Uterus (tissue), 4 donors: ENCODE measurements at places on chromosomes 13 and 19. TPM values are rescaled to one million over a fixed set of nuclear protein-coding genes. Genes with fewer than 3 reads are reported as not detected.

Gene NFIX
- total RNA-seq, result 31.5 TPM

Gene PSG2
- total RNA-seq, result not detected

Gene TEX26
- not detected for total RNA-seq

Gene ACP7
- total RNA-seq, result 0.55 TPM

Gene CEACAM8
- 0.14 TPM for total RNA-seq

Gene TJP3
- 0.37 TPM for total RNA-seq

DNA sequence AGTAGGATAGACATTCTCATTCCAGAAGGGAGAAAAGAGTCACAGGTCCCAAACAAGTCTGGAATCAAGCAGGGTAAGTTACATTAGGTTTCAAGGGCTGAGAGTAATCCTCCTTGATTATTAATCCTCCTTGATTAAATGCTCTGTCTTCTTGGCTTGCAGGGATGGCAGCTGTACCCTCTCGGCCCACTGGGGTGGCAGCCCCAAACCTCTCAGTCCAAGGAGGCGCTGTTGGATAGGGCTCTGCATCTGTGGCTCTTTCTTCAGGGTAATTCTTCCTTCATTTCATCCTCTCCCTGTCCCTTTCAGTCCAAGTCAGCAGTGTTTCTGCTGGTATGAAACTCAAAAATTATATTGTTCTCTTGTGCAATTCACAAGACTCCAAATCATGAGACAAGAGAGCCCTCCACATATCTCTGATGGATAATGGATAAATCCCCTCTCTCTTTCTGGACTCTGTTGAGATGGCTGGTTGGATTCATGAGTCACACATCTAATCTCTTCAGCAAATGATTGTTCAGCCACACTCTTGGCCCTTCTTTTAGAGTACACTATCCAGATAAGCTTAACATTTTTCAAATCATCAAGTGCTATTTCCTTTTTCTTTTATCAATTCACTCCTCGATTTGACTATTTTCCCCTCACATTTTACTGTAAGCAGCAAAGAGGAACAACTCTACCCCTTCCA is 323.7 kb upstream of the HTR2A start:
- no peak for DNase-seq

DNA sequence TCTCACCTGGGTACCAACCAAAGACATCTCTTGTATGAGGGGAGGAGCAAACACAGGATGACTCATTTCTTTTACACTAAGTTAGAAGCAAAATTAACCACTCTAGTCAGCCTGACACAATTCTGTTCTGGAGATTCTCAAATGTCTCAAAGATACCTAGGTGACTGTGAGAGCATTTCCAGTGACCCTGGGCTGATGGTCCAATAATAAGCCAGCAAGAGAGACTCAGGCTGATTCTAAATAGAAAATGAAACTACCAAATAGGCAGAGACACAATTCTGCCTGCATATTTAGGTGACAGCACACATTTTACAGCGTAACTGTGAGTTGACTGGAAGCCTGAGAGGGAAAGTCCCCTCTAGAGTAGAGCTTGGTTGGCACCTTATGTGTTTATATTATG is 16.3 kb downstream of the ZNF91 start:
- no peak for DNase-seq

GRCh38 chr13:100409132-100409531 is 179.5 kb downstream of the GGACT start:
- DNase-seq, result no peak

- DNase-seq, result no peak
These were observed 270.2 kb downstream of the DNAJC15 start for GRCh38 chr13:43293561-43293960.

- no peak for DNase-seq
These were observed 771.6 kb downstream of the EFNB2 start for GRCh38 chr13:105763851-105764250.

- no peak for DNase-seq
These were observed 122.3 kb upstream of the GPC6 start for GRCh38 chr13:93104270-93104669.

DNA sequence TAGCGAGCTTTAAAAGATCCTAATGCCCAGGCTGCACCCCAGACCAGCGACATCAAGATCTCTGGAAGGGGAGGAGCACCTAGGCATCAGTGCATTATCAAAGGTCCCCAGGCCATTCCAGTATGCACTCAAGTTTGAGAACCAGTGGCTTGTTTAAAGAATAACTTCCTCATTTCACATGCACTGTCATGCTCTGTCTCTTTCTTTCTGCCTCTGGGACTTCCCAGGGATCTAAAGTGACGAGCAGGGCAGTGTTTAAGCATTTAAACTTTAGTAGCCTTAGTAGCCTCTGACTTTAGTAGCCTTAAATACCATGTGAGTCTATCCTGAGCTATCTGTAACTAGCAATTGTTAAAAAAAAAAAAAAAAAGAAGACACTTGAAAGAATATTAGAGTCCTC is 8.9 kb upstream of the FARP1 start:
- no peak for DNase-seq

DNA sequence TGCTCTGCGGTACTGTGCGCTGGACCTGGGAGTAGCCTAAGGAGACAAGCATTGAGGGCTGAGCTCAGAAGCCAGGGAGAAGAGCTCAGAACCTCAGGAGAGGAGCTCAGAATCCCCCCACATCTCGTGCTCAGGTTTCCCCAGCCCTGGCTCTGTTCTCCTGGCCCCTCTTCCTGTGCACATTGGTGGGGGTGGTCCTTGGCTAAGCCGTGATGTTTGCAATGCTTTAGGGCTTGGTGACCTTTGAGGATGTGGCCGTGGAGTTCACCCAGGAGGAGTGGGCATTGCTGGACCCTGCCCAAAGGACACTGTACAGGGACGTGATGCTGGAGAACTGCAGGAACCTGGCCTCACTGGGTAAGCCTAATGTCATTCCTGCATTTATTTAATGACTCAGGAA is 6.6 kb downstream of the ZNF557 start:
- no peak for DNase-seq

- DNase-seq, result no peak
These were observed 368.5 kb upstream of the ZNF507 start for GRCh38 chr19:31976775-31977536.

GRCh38 chr19:5122121-5122400 is 153.1 kb downstream of the KDM4B start:
- DNase-seq, result no peak

- DNase-seq, result no peak
These were observed 37.3 kb upstream of the PEPD start for GRCh38 chr19:33558856-33559255.
